Activated CD4-positive, CD25-positive, alpha-beta regulatory T cell treated with anti-CD3 and anti-CD28 coated beads, Interleukin-2, amount 50 U/mL, for 16 hours (primary cell): ENCODE measurements at places on chromosomes 7 and 10.

- no peak for DNase-seq
Observed at GRCh38 chr10:13924040-13924725, 337.4 kb downstream of the PRPF18 start.

- DNase-seq: no peak
Observed at GRCh38 chr7:106721816-106722785, 61.1 kb upstream of the CCDC71L start.

DNA sequence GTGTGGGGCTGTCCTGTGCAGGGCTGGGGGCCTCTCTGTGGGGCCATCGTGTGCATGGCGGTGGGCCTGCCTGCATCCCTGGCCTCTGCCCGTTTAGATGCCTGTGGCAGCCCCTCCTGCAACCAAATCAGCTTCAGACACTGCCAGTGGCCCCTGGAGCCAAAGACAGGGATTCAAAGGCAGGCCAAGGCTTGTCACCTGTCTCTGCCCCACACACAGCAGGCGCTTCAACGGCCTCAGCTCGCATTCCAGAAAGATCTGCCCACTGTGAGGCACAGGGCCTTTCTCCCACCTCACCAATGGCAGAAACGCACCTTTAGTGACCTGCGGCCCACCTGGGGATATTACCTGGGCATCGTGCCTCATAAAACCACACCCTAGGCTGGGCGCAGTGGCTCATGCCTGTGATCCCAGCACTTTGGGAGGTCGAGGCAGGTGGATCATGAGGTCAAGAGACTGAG lies 46.0 kb downstream of the INSIG1 start:
- DNase-seq: no peak

DNA sequence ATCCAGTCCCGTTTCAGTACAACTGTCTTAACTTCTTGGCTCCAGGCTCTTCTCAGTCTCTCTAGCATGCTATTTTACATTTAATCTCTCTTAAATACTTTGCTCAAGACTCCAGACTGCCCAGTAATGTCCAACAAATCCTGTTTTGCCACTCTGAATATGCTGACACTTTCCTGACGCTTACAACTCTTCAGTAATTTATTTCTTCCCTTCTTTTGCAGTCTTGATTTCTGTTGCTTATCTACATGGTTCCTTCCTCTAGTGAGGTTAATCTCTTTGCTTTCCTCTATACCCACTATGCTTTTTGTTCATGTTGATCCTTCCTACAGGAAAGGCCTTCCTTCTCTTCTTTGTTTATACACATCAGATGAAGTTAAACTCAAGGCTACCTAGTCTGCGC lies 23.7 kb downstream of the UMAD1 start:
- no peak for DNase-seq

GRCh38 chr10:86298501-86299001 lies 68.0 kb downstream of the GRID1 start:
- DNase-seq: no peak

GRCh38 chr10:126422567-126422966 lies 34.3 kb upstream of the ADAM12 start:
- no peak for DNase-seq

DNA sequence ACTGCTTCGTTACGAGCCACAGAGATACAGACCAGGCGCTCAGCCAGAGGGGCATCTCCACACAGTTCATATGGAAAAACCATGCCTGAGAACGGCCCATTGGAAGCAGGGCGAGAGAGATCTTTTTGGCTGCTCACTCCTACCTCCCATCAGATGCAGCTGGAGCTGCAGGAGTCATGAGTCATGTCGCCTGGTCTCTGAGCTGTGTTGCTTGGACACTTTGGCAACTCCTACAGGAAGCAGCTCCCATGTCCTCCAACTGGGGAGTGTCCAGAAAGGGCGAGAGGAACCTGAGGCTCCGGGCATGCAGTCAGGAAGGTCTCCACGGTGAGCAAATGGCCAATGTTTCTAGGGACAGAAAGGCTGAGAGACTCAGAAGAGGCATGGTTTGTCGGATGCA lies 24.9 kb downstream of the INSIG1 start:
- DNase-seq: no peak

DNA sequence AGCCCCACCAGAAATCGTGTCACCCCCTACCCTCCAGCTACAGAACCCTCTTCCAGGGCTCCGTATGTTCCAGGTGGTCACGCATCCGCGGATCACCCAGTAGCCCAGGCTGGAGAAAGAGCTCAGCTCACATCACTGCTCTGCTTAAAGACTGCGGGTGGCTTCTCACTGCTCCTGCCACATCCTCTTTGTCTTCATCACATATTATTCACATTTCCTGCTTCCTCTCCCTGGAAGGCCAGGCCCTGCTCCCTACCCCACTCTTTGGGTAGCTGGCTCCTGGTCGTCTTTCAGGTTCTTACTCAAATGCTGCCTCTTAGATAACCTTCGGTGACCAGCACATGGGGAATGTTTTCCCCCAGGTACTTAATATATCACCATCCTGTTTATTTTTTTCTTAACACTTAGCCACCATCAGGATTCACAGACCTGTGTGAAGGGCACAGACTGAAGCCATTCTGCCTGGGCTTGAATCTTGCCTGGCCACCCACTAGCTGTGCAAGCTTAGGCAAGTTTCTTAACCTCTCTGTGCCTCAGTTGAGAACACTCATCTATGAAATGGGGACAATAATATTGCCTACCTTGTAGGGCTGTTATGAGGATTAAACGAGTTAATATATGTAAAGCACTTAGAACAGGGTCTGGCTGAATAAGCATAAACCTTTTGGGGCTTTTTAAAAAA lies 307.8 kb downstream of the PRPF18 start:
- DNase-seq: no peak

DNA sequence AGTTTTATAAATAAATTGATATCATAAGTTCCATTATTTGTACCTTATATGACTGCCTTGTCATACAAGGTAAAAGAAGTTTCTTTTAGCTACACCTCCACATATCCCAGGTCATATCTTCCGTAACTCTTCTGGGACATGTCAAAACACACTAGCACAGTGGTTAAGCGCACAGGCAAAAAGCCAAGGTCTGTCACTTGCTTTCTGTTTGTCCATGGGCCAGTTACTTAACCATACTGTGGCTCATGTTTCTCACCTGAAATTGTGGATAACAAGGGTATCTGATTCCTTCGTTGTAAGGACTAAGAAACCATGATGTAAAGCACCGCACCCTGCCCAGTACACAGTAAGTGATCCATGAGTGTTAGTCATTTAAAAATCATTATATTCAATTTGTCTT lies 56.2 kb downstream of the SEMA3D start:
- no peak for DNase-seq

DNA sequence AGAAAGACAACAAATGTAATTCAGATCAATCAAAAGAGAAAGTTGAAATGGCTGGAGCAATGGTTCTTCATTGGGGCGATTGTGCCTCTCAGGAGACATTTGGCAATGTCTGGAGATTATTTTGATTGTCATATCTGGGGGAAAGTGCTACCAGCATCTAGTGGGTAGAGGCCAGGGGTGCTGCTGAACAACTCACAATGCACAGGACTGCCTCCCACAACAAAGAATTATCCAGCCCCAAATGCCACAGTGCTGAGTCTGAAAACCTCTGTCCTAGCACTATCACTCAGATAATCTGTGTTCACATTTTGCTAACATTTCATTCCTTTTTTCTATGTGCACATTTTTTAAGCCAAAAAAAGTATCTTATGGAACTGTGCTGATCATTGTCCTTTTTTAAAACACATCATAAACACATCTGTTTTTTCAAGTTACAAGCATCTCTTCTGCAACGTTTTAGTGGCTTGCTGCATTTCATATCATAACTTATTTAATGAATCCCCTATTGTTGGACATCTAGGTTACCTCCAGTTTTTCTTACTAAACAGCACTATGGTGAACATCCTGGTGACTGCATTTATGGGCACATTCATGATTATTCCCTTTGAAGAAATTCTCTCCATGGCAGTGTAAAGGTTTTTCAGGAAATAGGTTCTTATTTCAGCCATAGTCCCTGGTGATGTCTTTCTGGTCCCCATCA lies 114.2 kb downstream of the C10orf105 start:
- DNase-seq: no peak

GRCh38 chr7:21580073-21580521 lies 37.3 kb downstream of the DNAH11 start:
- DNase-seq: no peak

GRCh38 chr7:96855139-96855538 lies 145.5 kb upstream of the SEM1 start:
- no peak for DNase-seq

DNA sequence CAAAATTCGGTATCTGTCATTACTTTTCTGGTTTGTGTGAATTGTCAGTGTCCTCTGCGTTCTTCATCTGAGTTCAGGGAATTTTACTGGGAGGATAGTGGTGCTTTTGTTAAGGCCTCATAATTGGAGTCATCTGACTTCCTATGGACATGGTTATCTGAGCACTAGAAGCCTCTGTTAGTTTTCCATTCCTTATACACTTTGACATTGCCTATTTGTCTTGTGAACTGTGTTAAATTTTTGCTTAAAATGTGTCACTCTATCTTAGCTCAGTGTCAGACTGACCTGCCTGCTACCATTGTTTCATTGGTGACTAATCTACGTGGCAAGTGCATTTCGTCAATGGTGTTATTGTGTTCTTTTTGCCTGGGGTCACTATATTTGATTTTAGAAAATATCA lies 253.3 kb downstream of the SEMA3A start:
- DNase-seq: no peak
